Stimulated activated CD4-positive, alpha-beta T cell treated with anti-CD3 and anti-CD28 coated beads, Interleukin-1b, Interleukin-23, amount 100 ng/mL, for 1 hour (primary cell): ENCODE measurements at places on chromosomes 16 and 17.

GRCh38 chr17:51322390-51323029 is 62.2 kb downstream of the UTP18 start:
- no peak for DNase-seq

DNA sequence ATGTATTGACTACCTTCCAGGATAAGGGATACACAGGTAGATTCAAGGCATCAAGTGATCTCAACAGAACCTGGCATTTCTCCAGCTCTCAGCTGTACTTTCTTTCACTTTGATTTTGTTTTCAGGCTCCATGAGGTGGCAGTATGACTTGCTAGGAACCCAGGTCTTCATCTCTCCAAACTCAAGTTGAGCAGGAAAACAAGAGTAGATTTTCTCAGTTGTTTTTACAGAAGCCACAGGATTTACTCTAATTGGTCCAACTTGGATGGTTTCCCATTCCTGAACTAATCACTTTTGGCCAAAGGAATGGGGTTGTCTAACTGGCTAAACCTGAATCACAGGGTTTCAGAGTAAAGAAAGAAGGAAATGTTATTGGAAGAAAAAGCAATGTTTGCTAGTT is 146.6 kb downstream of the TRIM37 start:
- DNase-seq, result no peak

DNA sequence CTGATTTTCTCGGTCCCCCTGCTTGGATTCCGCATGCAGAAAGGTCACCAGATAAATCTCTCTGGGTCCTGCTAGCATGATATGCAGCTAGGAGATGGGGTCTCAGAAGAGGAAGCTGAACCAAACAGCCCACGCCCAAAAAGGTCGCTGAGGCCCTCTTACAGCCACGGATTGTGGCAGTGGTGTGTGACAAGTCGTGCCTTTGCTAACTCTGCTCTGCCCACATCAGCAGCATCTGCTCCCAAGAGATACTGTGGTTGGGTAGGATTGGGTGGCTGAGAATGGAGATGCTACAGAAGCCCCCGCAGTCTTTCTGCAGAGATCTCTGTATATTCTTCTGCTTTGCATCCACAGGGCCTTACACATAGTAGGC is 15.2 kb upstream of the SKAP1 start:
- DNase-seq, result no peak

GRCh38 chr17:74603746-74604145 is 11.7 kb upstream of the CD300LD start:
- no peak for DNase-seq

- no peak for DNase-seq
Observed at GRCh38 chr17:74324521-74324920, 1.5 kb upstream of the KIF19 start.

GRCh38 chr17:36475346-36475970 is 11.0 kb upstream of the ZNHIT3 start:
- DNase-seq, result no peak
